ENCODE measurements at places on chromosomes 5 and 9.

- no peak for DNase-seq
Measured at GRCh38 chr5:94276048-94276447, 342.4 kb downstream of the KIAA0825 start.

- DNase-seq: no peak
Measured at GRCh38 chr9:75993434-75993833, 103.0 kb downstream of the PCSK5 start.

DNA sequence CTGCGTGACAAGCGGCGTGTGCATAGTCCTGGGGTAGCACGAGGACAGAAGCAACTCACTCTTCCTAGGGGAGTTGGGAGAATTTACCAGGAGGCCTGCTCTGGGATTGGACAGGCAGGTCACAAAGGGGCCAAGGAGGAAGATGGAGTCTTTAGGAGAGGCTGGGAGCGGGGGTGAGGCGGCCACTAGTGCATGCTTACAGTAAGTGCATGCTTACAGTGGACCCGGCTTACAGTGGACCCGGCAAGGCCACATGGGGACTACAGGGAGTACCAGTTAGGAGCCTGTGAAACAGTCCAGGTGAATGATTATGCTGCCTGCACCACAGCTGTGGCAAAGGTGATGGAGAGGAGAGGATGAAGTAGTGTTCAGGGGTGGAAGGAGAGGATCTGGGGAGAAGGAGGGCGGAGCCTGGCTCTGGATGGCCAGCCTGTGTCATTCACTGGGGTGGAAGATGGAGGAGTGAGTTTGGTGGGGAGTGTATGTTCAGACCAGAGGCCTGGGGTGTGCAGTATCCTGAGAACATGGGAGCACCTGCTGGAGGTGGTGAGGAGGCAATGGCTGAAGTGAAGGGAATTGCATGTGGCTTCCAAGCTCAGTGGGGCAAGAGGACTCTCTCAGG lies 78.7 kb downstream of the CRB2 start:
- DNase-seq: no peak

GRCh38 chr5:62969409-62970120 lies 390.9 kb downstream of the LRRC70 start:
- DNase-seq: no peak

- no peak for DNase-seq
Measured at GRCh38 chr5:14266171-14266570, 123.0 kb downstream of the TRIO start.

DNA sequence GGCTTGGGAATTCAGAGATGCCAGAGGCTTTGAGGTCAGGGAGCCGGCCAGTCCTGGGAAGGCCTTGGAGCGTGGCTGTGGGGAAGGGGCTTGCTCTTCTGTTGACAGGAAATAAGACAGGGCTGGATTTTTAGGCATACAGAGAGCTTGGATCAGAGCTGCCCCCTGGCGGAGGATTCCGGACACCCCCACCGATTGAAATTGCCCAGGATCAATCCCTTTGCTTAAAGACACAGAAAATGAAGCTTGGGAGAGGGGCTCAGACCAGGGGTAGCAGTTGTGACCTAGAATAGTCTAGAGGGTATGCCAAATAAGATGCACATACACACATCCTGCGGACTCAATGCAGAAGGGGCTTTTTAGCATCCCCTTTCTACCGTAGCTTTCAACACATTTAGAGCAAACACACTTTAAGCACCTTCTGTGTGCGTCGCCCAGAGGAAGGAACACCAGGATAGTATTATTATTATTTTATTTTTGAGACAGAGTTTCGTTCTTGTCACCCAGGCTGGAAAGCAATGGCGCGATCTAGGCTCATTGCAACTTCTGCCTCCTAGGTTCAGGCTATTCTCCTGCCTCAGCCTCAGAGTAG lies 1.7 kb upstream of the NTMT1 start:
- no peak for DNase-seq

DNA sequence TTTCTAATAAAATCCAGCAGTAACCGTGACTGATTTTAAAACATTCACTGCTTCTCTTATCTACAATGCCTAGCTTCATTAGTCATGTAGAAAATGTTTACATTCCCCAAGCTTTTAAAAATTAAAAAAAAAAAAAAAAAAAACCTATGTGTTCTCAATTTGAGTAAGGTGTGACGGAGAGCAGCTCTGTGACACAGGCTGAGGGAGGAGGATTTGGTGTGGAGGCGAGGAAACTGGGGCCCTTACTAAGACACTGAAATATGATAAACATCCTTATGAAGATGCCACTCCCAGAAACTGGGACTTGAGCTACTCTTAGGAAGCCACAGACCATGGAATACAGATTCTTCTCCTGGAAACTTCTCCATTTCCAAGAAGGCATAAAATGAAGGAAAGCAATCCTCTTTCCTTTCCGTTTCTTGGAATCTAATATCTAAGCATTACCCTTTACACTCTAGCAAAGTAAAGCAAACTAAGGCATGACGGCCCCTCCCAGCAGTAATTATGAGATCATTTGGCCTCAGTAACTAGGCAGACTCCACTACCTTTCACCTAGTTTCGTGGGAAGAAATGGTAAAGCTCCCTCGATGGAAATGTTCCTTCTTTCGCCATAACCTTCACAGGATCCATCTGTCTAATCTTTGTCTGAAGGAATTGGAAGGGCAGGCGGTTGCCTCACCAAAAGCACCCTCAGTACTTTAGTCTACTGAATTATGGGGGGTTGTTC lies 23.5 kb downstream of the GRAMD2B start:
- no peak for DNase-seq

Measured in NCI-H187 (cell line).